ENCODE measurements at places on chromosomes 3 and 15.
A peak's percentile ranks its signal among the peaks of the same experiment; 100 is the strongest.

DNA sequence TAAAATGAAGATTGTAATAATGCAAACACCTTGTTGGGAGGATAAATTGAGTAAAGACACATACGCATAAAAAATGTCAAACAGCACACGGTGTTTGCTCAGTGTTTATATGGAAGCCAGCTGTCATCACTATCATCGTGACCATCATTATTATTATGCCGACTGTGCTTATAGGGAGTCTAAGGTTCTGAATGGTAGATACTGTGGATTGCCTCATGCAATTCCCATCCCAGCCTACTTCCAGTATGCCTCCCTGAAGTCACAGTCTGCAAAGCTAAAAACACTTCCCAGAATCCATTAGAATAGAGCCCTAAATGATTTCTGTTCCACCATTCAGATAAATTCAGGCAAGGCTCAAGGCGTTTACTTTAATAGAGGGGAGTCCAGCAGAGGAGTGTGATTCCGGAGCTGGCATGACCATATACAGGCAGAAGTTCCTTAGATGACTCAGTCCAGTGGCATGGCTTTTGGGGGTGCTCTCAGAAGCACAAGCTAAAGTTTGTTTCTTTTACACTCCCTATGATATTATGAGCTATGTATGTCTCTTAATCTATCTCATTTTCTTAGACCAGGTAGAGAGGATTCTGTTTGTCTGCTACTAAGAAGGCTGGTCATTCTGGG lies 148.7 kb downstream of the MEX3B start:
- DNase-seq = no peak

DNA sequence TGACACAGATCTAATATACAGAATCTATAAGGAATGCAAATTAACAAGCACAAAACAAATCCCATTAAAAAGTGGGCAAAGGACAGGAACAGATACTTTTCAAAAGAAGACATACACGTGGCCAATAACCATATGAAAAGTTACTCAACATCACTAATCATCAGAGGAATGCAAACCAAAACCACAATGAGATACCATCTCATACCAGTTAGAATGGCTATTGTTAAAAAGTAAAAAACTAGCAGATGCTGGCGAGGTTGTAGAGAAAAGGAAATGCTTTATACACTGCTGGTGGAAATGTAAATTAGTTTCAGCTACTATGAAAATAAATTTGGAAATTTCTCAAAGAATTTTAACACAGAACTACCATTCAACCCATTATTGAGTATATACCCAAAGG lies 50.7 kb downstream of the ADAMTS17 start:
- no peak for DNase-seq

DNA sequence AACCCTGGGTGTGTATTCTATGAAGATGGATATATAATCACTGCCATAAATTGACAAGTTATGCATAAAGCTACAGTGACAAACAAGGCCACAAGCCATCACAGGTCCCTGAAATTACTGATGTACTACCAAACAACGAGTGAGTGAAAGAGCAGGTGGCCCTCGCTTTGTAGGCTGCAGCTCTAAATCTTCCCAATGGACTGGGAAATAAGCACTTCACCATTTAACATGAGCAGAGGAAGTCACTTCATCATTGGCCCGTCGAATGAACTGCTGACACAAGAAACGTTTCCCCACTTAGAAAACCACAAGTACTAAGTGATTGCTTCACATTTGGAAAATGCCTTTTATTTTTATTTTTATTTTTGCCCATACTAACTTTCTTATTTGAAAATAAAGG lies 218.0 kb downstream of the ZNF385D start:
- DNase-seq = no peak

DNA sequence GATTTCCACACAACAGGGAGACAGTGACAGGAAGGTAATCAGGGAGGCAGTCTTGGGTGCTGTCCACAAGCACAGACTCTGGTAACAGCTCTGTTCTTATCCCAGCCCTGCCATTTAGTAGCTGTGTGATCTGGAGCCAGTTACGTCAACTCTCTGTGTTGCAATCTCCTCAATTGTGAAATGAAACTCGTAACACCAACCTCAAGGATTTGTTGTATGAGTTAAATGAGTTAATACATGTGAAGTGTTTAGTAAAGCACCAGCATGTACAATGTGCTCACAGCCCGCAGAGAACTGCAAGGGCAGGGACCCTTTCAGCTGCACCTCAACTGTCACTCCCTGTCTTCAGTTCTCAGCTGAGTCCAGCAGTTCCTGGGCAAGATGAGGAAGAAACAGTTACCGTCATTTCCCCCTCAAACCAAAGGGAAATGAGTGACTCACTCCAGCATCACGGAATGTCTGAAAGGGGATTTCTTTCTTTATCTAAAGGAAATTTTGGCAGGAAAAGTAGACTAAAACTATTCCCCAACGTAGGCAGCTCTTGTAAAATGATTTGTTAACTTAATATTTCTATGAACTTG lies 39.9 kb upstream of the MB21D2 start:
- no peak for DNase-seq

GRCh38 chr3:150733373-150733935 lies 29.5 kb downstream of the SIAH2 start:
- DNase-seq = no peak

DNA sequence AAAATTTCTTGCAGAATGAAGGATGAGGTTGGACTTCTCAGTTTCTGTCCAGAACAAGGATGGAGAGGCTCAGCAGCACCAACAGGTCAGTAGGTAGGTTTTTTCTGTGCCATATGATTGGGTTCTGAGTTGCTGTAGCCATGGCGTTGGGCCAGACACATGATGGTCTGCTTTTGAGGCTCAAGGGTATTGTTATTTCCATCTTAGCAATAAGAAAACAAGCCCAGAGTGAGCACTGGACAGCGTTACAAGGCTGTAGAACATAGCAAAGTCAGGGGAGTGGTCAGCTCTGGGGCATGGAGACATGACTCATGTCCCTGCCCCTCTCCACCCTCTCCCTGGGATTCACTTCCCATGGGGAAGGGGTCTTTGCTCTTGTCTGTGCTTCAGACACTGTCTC lies 137.6 kb upstream of the TOPAZ1 start:
- no peak for DNase-seq

DNA sequence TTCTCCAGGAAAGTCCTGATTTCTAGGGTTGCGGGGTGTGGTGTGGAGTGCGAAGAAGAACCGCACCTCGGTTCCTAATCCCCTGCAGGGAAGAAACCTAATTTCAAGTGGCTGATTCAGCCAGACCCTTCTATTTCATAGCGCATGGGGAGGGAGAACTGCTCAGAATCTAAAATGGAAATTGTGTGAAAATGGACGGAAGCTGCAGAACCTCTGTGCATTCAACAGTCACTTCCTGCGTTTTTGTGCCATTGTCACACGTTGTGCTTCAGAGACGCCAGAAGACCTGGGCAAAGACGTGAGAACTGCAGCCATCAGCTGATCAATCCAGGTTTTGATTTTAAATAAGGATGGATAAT lies 1.2 kb downstream of the SIDT1 start:
- DNase-seq = peak; percentile 16

DNA sequence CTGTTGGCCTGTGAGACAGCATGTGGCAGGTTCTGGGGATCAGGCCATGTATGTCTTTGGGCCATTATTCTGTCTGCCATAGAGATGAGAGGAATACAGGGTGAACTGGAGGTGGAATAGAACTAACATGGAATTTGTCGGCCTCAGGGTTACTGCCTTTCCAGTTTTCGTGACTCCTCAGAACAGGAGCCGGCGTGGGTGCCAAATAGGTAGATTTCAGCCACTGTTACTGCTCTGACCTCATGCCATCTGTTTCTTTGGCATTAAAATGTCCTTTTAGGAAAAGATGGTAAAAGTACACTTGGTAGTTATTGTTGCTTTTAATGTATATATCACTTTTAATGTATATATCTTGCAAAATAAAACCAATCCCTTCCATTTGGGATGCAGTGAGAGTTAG lies 65.6 kb downstream of the SLTM start:
- DNase-seq = no peak

- DNase-seq = no peak
Measured at GRCh38 chr15:101491734-101492640, 2.5 kb upstream of the PCSK6 start.

DNA sequence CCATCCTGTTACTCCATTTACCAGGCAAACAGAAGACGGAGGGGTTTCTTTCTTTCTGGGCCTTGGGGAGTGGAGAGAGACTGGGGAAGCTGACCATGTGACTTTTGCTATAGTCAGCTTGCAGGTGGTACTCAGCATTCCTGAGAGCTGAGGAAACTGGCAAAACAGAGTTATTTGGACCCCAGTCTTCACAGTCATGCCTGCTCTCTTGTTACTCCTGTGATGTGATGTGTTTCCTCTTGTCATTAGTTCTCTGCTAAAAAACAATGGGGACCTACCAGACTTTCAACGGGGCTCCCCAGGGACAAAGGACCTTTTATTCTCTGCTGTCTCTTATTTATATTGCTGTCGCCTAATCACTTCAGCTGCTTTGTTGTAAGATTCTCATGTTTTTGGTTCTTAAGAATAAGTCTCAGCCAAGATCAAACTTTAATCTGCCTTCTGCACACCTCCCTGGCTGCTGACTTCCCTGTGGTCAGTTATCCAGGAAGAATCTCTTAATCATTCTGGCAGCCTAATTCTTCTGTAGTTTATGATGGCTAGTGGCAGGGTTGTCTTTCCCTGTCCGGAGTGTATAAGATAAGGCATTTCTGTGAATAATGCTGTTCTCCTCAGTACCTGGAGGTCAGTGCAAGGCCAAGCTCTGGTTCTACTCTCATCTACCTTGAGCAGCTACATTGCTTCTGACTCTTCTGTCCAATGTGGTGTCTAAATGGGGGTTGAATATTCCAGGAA lies 8.8 kb downstream of the STARD9 start:
- DNase-seq = no peak

- DNase-seq = no peak
Measured at GRCh38 chr3:15331606-15332404, 581 bp downstream of the SH3BP5 start.

GRCh38 chr3:16468336-16469098 lies 45.0 kb downstream of the RFTN1 start:
- DNase-seq = no peak

GRCh38 chr15:62512904-62513303 lies 347.8 kb upstream of the C2CD4B start:
- DNase-seq = no peak

DNA sequence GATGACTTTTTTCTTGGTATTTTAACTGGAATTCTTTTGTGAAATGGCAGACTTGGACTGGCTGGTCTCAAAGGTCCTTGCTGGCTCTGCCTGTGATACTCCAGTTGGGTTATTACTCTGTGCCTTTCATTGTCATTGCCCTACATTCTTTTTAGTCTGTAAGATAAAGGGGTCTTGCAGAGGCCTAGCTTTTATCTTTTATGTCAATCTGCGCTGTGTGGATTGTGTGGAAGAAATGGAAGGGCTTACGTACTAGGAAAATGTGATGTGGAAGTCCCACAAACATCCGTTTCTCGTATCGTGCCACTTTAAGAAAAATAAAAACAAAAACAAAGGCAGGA lies 8.7 kb upstream of the TMEM212 start:
- no peak for DNase-seq

DNA sequence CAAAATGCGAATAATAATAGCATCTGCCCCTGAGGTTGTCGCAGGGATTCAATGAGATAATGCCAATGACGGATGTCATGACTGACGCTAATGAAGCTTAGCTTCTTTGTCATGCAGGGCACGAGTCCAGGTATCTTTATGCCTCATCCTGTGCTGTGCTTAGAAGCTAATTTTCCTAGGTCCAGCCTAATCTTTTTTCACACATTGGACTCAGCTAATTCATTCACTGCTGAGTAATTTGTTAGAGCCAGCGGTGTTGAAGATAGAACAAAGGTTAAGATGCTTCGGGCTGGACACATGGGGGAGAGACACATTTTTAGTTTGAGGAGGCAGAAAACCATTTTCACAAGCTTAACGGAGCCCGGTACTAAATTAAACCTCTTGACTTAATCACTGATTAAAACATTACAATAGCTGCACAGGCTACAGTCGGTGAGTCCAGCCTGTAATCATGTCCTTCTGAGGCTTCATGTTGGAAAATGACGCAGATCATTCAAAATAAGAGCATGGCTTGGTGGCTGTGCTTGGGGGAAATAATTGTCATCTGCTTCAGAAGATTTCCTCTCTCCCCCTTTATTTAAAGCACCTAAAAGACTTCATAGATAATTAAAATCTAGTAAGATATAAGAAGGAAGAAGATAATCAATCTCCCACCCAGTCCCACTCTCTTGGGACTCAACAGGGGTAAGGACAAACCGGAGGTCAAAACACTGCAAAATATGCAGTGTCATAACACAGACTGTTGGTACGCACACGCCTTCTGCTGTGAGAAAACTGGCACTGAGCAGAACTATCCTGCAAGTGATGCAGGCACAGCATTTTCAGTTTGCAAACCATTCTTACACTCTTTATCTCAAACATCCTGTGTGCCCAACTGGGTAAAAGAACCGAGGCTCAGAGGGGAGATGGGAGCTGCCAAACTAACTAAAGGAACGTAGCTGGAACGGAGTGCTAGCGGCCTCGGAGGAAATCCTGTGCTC lies 3.3 kb upstream of the CCDC174 start:
- no peak for DNase-seq

- no peak for DNase-seq
Measured at GRCh38 chr15:43516185-43516584, 1.2 kb upstream of the MAP1A start.

- no peak for DNase-seq
Measured at GRCh38 chr15:72796515-72797337, 13.2 kb upstream of the ADPGK start.

DNA sequence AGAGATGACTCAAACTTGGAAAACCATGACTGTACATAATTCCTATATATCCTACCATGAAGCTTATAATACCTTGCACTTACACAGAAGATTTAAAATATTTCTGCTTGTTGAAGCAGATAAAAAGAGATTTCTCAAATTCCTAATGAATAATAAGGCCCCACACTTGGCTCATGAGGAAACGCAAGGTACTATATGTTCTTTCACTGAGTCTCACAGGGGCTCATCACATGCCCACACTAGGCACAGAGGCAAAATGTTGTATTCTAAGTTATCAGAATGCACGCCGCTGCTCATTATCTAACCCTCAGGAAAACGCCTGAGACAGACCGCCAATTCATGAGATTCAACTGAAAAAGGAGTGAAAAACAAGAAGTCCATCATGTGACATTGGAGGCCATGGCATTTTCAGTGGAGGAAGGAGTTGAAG lies 5.6 kb downstream of the MYO1E start:
- no peak for DNase-seq

DNA sequence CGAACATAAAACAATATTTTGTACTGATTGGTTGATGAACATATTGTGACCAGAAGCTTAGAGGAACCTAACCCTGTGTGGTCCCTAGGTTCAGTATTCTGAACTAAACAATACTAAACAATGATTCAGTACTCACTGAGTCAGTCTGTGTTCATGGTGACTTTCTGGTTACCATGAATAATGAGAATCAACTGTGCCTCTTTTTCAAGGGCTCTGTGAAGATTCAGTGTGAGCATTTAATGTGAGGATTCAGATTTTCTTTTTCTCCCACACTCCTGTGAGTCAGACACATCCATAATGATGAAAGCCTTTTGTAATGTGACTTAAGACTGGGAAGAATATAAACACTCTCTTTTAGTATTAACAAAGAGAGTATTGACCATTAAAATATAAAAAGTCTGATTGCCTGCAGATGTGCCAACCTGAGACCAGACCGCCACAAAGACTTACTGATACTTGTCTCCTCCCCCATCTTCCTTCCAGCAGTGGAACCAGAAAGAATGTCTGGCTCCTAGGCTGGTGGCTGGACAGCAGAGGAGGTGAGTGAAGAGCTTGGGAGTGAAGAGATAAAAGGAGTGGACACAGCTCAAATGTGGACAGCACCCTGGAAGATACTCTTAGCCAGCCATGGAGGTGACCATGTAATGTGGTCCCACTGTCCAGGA lies 17.6 kb upstream of the ACTL6A start:
- no peak for DNase-seq

GRCh38 chr3:185253645-185254410 lies at the start of gene EHHADH:
Gene EHHADH (minus strand): TSS chr3:185254049. CDS start chr3:185254022, 27 bp downstream.
- peak; percentile 44 for DNase-seq

All from activated CD8-positive, alpha-beta memory T cell treated with anti-CD3 and anti-CD28 coated beads for 1 hour (primary cell).